Sigmoid colon (tissue), 7 donors: ENCODE measurements at places on chromosomes 16 and 17. TPM values are rescaled to one million over a fixed set of nuclear protein-coding genes. Genes with fewer than 3 reads are reported as not detected.

Gene RNF112
- 8.0 TPM for total RNA-seq

Gene KCNG4
- total RNA-seq, result not detected

Gene GPR142
- not detected for total RNA-seq

Gene CDC42EP4
- total RNA-seq, result 87.6 TPM

Gene HOXB1
- total RNA-seq, result 0.27 TPM

Gene SEPHS2
- 25.0 TPM for total RNA-seq

Gene MT1F
- total RNA-seq, result 3.1 TPM

- peaks cover 8% of the 10 kb centered on the region for H3K27me3 ChIP-seq
- no peaks in the 10 kb centered on the region for H3K4me1 ChIP-seq
- H3K4me3 ChIP-seq, result no peak overlapping the region
- H3K36me3 ChIP-seq, result no peaks in the 10 kb centered on the region
- DNase-seq, result no peak
These were observed 11.6 kb downstream of the ZNF423 start for GRCh38 chr16:49844359-49844758.

DNA sequence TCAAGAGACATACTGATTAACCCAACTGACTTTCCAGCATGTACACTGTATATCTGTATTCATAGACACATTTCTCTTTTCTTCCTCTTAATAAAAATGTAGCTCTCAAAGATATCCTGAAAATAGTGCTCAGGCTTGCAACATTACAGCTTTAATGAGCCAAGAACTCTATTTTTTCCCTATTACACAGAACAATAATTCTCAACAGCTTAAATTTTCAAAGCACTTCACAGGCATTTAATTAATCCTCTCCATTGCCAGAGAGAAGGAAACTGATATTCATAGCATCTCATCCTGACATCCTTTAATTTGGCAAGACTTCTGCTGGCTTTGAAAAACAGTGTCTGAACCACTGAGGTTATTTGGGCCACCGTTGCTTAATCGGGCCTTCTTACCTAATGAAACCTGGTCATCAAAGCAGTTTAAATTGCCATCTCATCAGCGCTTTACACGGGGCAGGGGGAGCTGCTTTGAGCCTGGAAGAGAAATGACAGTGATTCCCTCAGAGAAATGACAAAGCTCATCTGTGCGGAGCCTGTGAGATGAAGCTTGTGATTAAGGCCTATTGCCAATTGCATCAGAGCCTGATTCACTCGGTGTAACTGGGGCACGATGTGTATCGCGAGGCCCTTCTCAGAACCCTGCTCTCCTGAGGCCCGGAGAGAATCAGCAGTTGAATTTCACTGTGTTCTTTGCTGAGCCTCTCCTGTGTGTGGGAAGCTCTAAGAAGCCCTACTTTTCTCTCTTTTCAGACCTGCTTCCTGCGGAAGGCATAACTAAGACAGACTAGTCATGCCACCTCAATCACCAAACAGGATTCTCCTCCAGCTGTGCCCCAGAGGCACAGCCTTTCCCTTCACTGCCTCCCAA is 8.5 kb upstream of the SIAH1 start:
- no peak overlapping the region for H3K4me3 ChIP-seq
- H3K27ac ChIP-seq, result peak overlapping the region; percentile 59
- no peaks in the 10 kb centered on the region for H3K4me1 ChIP-seq

DNA sequence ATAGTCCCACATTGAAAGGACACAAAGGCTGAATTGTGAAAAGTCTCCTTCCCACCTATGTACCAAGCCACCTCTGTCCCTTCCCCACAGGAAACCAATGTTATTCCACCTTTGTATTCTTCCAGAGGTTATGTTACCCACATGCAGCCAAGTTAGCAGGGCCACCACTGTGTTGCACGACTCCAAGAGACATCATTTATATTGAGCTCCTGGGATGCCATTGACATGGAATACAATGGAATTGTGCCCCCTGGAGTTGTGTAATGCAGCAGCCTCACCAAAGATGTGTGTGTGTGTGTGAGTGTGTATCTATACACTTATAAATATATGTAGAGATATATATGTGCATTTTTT is 21.6 kb upstream of the MSI2 start:
- no peak for DNase-seq
- H3K36me3 ChIP-seq, result no peaks in the 10 kb centered on the region
- H3K4me1 ChIP-seq, result no peaks in the 10 kb centered on the region

DNA sequence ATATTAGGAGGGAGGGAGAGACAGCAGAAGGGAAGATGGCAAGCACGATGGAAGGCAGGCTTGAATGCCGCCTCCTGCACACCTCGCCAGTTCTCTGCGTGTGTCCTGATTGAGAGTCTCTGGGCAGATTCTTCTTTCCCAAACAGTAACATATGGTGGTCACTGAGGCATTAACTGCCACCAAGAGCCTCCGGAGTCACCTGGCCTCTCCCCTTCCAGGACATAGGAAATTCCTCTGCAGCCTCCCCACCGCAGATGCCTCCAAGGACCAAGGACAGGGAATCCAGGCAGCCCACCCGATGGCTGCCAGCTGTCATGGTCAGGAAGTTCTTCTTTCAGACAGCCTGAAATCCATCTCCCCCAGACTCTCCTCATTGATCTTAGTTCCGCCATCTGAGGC is 149.3 kb downstream of the ENGASE start:
- H3K4me1 ChIP-seq, result peaks cover 7% of the 10 kb centered on the region
- H3K4me3 ChIP-seq, result no peak overlapping the region
- H3K36me3 ChIP-seq, result no peaks in the 10 kb centered on the region

DNA sequence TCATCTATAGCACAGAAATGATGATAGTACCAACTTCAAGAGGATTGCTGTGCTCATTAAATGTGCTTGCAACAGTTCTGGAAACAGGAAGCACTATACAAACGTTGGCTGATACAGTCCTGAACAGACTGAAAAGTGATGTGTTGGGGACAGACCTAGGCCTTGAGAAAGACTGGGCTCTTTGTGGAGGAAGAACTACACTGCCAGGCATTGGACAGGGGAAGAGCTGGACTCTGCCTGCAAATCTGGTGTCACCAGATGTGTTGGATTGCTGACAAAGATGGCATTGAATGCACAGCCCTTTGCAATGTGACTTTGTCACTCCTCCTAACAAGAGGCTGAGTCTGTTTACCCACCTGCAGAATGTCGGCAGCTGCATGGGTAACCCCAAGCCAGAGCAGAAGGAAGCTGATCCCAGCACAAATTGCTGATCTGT is 12.4 kb upstream of the ST6GALNAC2 start:
- no peak overlapping the region for H3K27ac ChIP-seq
- DNase-seq, result no peak
- no peaks in the 10 kb centered on the region for H3K36me3 ChIP-seq
- H3K4me1 ChIP-seq, result no peaks in the 10 kb centered on the region
- no peaks in the 10 kb centered on the region for H3K27me3 ChIP-seq

- H3K27ac ChIP-seq, result no peak overlapping the region
- no peak for DNase-seq
- no peak overlapping the region for H3K4me3 ChIP-seq
- H3K36me3 ChIP-seq, result no peaks in the 10 kb centered on the region
- H3K4me1 ChIP-seq, result no peaks in the 10 kb centered on the region
These were observed 42.0 kb upstream of the MMD start for GRCh38 chr17:55463600-55463999.

- peak overlapping the region; percentile 44 for H3K27ac ChIP-seq
- no peak overlapping the region for H3K4me3 ChIP-seq
- no peak for DNase-seq
- H3K4me1 ChIP-seq, result no peaks in the 10 kb centered on the region
- no peaks in the 10 kb centered on the region for H3K36me3 ChIP-seq
- no peaks in the 10 kb centered on the region for H3K27me3 ChIP-seq
These were observed 157.7 kb downstream of the CMIP start for GRCh38 chr16:81602256-81602776.

DNA sequence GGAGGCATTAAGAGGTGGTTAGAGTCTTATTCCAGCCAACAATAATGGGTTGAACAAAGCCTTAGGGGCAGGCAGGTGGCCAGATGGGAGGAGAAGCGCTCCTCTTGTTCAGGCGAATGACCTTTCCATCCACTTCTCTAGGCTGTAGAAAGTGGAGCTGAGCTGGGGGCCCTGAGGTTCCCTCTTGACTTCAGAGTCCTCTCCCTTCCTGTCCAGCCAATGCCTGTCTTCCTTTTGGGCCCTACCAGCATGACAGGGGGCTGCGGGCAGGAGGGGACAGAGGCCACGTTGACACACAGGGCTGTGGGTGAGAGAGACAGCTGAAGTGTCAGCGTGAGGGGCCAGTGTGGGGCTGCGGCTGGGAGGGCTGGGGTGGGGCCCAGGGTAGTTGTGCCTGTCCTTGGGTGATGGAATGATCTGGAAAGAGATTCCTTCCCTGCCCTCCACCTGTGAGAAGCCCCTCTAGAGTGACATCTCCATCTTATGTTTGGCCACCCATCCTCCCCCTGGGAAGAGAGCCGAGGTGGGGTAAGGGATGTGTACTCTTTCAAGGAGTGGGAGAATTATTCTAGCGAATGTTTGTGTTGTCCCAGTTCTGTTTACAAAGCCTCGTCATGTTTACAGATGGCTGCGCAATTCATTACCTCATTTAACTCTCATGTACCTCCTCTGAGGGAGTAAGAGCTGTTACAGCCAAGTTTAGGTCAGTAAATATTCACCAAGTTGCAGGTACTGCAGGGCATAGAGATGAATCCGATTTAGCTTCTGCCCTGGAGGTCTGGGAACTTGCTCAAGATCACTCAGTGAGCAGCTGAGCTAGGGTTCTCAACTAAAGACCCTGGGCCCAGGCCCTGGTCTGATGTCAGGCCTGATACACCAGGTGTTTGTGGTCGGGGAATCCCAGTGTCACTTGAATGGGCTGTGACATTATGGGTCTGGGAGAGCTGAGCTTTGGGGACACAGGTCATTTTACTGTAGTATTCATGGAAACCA is 3.3 kb downstream of the ERBB2 start:
- no peaks in the 10 kb centered on the region for H3K27me3 ChIP-seq
- H3K27ac ChIP-seq, result no peak overlapping the region
- no peak overlapping the region for H3K4me3 ChIP-seq
- no peak for DNase-seq

DNA sequence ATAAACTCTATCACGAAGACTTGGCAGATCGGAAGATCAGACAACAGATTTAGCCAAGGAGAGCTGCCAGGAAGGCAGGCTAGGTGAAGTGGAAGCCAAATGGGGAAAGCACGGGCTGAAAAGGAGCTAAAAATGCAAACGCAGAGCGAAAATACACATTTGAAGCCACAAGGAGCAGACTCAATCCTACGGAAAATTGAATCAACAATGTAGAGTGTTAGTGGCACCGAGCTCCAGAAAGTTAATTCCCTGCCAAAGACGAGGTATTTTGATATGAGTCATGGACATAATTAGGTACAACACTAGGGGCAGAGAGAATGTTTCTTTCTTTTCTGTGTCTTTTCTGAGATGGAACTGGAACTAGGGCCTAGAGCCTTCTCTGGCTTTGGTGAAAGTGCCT is 20.7 kb downstream of the GSG1L start:
- H3K27ac ChIP-seq, result peak overlapping the region; percentile 35
- no peak overlapping the region for H3K4me3 ChIP-seq
- no peak for DNase-seq
- no peaks in the 10 kb centered on the region for H3K4me1 ChIP-seq
- H3K27me3 ChIP-seq, result peaks cover 3% of the 10 kb centered on the region

DNA sequence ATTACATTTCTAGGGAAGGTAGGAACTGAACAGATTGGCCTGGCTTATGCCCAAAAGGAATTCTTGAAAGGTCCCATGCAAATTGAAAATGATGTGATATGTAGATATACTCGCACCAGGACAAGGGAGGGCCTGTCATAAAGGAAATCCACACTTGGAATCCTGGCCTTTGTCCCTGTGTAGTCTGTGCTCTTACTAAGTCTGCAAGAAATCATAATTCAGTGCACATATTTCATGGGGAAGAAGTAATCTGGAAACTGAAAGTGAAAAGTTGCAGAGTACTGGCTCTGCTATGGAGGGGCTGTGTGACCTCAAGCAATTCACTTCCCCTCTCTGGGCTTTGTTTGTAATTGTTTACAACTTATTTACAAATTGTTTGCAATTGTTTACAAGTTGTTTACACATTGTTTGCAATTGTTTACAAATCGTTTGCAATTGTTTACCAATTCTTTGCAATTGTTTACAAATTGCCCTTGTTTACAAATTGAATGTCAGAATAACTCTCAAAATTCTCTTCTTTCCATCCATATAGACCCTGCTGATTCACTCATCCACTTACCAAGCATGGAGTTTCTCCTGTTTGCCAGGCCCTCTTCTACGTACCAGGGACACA is 12.9 kb downstream of the SCNN1G start:
- H3K4me1 ChIP-seq, result peaks cover 29% of the 10 kb centered on the region
- no peak overlapping the region for H3K4me3 ChIP-seq
- no peaks in the 10 kb centered on the region for H3K27me3 ChIP-seq
- no peaks in the 10 kb centered on the region for H3K36me3 ChIP-seq
- no peak for DNase-seq
- peak overlapping the region; percentile 16 for H3K27ac ChIP-seq

DNA sequence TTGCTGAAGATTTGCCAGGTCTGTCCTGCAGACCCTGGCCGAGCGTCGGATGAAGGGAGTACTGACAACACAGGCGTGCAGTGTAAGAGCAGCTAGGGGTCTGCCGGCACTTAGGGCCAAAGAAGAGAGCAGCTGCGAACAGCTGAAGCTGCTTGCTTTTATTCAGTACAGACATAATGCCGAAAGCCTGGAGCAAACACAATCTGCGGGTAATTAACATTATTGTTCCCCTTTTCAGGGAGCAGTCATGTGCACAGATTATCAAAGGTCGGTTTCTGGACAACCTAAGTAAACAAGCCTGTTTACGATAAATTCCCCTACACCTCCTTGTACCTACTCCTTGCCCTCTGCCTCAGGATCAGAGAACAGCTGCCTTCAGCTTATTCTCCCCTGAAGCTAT is 12.0 kb upstream of the KRT23 start:
- H3K36me3 ChIP-seq, result no peaks in the 10 kb centered on the region
- H3K27ac ChIP-seq, result no peak overlapping the region
- no peaks in the 10 kb centered on the region for H3K27me3 ChIP-seq
- H3K4me1 ChIP-seq, result no peaks in the 10 kb centered on the region
- DNase-seq, result no peak
